ENCODE measurements at places on chromosomes 4 and X.

- no peak for DNase-seq
These were observed 720 bp upstream of the STK26 start for GRCh38 chrX:132022198-132022966.

DNA sequence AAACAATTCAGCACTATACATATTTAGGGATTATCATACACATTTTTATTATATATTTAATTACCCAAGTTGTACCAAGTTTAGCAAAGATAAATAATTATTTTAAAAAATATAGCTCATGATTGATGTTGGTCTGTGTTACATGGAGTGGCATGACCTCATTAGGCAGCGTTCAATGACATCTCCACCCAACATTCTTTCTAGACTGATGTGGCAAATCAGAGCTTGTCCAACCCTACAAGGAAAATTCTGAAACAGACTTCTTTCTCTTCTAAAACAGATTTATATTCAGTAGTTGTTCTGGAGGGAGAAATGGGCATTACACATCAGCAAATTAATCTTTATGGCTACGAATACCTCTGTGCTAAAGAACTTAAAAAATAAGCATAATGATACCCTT, 189.7 kb downstream of the PDGFC start:
- DNase-seq, result no peak

- DNase-seq, result no peak
These were observed 115.0 kb downstream of the TRIML1 start for GRCh38 chr4:188254211-188254610.

- DNase-seq, result peak; percentile 45
These were observed 5.3 kb upstream of the SRPK3 start for GRCh38 chrX:153775293-153776119.

DNA sequence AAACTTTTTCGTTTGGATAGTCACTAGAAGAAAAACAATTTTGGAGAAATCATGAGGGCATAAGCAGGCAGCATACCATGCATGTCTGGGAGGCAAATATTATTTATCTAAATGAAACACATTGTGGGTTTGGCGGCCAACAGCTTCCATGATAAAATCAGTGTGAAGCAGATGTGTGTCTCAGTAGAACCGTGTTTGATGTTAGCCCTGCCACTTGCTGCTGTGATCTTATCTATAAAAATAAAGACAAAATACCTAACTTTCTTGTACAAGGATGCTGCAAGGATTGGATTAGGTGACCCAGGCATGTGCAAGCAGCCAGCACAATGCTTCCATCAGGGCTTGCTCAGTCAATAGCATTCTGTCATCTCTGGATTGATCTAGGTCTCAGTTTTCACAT, 341.4 kb downstream of the PACRGL start:
- DNase-seq, result no peak

GRCh38 chr4:1500966-1501753, 94.9 kb upstream of the NKX1-1 start:
- no peak for DNase-seq

DNA sequence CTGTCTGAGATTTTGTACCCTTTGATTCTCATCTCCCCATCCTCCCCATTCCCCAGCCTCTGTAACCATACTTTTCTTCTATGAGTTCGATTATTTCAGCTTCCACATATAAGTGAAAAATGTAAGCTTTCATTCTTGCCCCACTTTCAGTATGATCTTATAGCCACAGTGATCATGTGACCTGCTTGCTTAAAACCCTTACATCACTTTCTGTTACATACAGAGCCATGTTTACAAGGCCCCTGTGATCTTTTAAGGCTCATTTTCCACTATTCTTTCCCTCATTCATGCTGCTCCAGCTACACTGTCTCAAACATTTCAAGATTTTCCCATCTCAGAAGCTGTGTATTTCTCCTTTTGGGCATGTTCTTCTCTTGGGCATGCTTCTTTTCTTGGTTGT, 147.7 kb downstream of the DCK start:
- DNase-seq, result no peak

DNA sequence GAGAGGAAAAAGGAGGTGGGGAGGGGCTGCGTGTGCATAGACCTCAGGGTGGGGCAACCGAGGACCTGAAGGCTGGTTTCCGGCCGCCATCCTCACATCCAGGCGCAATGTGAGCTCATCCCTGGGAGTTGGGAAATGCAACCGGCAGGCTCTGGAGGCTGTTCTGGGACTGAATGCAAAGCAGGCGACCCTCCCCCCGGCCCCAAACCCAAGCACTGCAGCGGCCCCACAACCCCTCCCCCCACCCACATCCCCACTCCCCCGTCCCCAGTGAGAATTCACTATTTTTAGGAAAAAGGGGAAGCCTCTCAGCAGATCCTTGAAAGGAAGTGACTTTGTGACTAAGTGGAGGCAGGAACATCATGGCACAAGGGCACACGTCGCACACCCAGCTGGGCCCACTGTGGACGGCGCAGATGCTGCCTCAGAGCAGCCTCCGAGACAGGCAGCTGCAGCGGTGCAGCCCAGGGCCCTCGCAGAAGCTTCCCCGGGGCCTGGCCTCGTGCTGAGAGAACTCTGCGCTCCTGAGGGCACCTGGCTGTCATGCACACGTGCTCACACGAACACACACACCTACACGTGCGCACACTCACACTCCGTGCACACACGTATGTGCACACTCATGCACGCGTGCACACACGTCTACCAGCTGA, 1.3 kb upstream of the PDE6B start:
- DNase-seq, result no peak

DNA sequence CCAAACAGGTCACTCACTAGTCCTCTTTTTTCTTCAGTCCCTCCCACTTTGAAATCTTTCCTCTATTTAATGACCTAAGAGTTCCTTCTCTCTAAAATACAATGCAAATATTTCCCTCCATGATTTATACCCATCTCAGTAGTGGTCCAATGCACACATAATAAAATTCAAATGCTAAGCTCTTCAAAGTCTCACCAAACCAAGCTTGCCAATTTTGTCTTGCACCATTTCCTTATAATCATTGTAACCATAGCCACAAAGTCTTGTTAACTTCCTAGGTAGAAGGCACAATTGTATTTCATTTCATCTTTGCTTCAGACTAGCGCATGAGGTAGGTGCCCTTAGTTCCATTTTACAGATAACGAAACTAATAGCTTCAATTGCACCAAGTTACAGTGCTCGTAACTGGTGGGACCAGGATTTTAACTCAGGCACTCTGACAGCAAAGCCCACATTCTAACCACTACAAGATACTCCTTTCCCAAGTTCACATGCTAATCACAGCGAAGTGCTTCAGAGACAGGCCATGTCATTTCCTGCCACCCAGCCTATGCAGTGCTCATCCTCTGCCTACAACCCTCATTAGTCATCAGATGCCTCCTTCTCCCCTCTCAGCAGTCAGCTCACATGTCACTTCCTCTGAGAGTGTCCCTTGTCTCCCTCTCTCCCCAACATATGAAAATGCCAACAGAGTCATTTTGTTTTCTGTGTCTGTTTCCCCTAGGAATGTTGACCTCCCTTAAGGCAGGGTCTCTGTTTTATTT, 66.9 kb upstream of the PPARGC1A start:
- DNase-seq, result no peak

Data from sigmoid colon (tissue), 7 donors.